ENCODE measurements at places on chromosomes 6 and 20.

GRCh38 chr6:117441824-117442264 lies 16.1 kb upstream of the ROS1 start:
- peak; percentile 88 for DNase-seq

- DNase-seq = no peak
These were observed 10.1 kb downstream of the ALDH5A1 start for GRCh38 chr6:24504649-24505586.

DNA sequence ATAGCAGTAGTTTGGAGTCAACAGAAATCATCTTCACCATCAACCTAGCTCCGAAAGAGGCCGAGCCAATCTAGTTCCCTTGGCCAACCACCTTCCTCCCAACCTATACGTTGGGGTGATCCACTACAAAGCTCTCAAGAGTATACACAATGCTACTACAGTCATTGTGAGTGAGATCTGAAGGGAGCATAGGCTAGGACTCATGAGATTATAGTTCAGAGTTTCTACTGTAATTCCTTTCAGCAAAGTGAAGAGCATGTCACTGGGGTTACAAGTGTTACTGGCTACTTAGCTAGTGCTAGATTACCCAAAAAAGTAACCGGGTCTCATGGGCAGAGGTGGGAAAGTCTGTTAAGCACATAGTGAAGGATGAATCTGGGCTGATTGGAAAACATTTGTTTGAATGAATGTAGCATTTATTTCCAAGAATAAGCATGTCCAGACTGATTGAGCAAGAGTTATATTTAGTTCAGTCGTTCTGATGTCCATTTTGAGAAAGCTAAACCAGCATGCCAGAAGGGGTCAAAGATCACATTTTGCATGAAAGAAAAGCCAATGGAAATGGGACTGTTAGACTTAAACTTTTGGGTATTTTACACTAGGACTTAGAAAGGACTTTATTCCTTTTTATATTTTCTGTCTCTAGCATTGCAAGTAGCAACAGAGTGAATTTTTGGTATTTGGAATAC lies 10.5 kb upstream of the ESR1 start:
- DNase-seq = no peak

DNA sequence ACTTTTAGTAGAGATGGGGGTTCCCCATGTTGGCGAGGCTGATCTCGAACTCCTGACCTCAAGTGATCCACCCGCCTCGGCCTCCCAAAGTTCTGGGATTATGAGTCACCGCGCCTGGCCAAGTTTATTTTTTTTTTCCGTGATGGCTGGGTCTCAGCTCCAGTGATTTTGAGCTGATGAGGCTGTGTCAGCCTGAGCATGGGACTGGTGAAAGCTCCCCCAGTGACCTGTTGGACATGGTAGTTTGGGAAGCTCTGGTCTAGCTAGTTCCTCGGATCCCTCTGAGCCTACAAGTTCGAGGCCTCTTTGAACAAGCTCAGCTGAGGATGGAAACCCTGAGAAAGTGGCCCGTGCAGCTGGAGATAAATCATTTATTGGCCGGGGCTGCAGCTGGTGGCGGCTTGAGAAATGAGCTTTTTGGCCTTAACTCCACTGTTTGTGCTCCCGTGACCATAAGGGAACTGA lies 126.8 kb downstream of the SNX5 start:
- DNase-seq = peak; percentile 84

DNA sequence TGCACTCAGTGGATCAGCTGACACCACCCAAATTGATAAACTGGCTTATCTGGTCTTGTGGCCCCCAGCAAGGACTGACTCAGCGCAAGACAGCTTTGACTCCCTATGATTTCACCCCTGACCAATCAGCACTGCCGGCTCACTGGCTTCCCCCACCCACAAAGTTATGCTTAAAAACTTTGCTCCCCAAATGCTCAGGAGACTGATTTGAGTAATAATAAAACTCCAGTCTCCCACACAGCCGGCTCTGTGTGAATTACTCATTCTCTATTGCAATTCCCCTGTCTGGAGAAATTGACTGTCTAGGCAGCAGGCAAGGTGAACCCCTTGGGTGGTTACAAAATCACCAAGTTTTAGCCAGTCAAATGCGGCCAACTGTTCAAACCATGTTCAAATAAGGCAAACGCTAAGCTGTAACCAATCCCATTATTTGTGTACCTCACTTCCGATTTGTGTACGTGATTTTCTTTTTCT lies 32.5 kb downstream of the SLC22A2 start:
- DNase-seq = peak; percentile 59

DNA sequence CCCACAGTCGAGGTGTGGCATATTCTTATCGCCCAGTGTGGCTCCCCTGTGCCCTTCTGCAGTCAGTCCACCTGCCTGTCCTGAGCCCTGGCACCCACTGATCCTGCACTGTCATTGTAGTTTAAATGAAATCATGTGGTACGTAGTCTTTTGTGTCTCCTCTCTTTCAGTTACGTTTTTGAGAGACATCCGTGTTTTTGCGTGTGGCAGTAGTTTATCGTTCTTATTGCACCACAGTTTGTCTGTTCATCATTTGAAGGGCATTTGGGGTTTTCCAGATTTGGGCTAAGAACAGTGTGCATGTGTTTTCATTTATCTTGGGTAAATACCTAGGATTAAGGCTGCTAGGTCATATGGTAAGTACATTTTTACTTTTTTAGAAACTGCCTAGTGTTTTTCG lies 49.3 kb downstream of the SPATA2 start:
- peak; percentile 89 for DNase-seq

DNA sequence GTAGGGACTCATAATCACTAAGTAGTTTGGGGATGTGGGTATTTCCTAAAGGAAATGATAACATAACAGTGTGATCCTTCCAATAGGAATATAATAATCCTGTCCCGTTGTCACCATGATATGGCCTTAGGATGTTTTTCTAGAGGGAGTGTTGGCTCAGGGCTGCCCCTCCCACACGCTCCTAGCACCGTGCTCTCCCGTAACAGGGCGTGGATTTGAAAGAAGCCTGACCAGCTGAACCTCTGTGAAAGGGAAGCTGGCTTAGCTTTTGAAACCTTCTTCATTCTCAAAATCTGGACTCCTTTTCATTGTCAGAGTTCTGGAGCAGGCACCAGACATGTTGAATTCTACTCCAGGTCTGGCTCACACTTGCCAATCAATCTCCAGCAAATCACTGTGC lies 103.4 kb upstream of the SASH1 start:
- DNase-seq = no peak

DNA sequence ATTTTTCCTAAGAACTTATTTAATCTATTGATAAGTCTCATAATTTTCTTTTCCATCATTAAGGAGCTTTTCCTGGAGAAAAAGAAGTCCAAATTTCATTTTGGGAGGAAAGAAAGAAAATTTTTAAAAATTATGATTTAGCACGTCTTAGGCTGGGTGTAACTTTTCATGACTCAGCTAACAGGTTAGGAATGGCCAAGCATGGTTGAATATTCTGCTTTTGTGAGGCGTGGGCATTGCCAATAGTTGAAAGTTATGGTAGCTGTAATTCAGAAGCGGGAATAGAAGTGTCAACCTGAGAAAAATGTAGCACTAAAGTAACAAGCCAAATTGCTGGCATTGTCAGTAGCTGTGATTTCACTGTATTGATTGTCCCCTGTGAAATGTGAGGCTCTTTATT lies 77.2 kb upstream of the ARID1B start:
- no peak for DNase-seq

- peak; percentile 51 for DNase-seq
These were observed 39.5 kb downstream of the ELOVL5 start for GRCh38 chr6:53309059-53309900.

DNA sequence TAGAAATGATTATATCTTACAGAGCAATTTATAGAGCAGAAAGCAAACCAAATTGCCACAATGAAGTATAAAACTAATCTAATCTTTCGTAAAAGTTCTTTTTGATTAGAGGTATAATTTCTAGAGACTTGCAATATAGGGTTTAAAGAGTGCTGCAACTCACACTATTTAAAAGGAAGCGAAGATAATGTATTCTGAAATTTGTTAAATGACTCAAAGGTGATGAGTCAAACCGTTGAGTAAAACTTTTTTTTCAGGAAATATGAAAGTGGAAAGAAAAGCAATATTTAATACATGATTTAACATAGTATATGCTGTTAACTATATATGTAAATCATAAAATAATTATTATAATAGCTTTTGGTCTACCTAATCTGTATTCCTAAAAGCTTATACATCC lies 133.6 kb downstream of the SYNE1 start:
- peak; percentile 18 for DNase-seq

DNA sequence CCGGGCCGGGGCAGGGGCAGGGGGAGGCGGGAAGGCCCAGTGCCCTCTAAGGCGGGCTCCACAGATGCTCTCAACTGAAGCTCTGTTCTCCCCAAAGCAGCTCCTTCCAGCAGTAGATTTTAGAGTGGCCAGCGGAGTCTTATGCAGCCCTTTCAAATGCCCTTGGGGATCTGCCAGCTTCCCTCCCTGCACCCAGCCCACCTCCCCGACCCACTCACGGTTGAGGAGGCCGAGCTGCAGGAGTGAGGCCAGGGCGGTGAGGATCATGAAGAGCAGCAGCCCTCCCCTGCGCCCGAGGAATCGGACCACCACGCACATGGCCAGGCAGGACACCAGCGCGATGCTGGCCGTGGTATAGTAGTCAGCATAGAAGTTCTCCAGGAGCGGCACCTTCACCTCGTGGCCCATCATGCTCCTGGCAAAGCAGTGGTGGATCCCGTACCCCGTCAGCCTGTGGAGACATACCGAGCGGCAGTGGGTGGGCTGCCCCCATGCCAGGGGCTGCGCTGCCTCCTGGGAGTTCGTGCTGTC lies 28.0 kb downstream of the PSMG4 start:
- DNase-seq = no peak

DNA sequence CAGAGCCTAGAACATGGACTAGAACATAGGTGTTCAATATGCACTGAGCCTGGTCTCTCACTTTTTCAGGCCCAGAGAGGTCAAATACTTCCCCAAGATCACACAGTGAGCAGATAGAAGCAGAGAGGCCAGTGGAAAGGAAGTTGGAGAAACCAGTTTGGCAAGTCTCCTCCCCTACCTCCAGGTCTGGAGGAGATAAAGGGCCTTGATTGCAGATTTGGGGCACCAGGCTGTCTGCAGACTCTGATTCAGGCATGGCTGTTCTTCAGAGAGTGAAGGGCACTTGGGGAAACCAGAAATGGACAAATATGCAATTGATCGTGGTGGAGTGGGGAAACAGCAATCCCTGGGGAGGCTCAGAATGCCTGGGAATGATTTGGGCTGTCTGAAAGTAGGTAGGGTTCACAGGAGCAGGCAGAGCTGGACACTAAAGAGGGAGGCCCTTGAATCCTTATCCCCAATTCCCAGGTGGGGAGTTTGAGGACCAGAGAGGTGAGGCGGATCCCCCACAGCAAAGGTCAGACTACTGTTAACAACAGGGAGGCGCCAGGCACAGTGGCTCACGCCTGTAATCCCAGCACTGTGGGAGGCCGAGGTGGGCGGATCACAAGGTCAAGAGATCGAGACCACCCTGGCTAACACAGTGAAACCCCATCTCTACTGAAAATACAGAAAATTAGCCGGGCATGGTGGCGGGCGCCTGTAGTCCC lies 2.3 kb downstream of the PEDS1 start:
- DNase-seq = peak; percentile 72

DNA sequence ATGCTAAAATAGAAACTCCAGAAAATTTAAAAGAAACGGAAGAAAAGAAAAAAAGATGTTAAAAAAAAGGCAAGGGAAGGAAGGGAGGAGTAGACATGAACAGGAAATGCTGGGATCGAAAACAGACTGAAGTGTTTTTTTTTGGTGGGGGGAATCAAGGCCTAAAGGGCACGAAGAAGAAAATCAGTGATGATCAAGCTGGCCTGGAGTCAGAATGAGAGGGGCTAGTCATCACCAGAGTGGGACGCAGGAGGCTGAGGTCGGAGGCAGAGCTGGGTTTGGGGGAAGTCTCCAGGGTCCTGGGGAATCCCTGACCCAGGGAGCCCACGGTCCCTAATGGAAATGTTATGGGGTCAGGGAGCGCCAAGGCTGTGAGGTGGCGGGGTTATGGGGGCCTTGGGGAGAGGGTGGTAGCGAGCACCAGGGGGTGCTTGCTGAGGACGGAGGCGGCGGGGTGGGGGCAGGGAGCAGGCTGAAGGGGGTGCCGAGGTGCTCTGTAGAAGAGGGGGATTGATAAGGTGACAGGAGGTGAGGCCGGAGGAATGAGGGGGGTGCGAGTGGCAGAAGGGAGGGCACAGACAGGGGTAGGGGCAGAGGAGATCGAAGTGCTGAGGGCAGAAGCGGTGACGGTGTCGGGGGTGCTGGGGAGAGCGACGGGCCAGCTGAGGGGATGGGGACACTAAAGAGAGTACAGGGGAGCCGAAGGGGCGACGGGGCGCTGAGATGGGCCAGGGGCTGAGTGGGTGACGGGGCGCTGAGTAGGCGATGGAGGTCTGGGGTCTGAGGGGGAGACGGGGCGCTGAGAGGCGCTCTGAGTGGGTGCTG lies 684 bp downstream of the ZNFX1 start:
- DNase-seq = no peak

DNA sequence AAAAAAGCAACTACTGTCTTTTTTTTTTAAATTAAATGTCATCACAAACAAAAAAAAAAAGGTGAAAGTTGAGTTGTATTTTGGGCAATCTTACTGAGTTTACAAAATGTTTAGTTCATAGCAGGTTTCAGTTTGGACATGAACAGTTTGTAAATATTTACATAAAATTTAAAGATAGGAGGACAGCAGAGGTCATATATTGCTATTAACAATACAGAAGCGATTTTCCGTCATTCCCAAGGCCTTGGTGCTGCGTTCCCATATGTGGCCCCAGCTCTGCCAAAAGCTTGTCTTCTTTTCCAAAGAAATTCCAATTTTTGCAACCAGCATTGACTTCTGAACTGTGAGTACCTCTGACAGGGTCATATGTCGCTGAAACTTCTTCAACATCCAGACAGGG lies 5.1 kb downstream of the BACH2 start:
- DNase-seq = no peak

DNA sequence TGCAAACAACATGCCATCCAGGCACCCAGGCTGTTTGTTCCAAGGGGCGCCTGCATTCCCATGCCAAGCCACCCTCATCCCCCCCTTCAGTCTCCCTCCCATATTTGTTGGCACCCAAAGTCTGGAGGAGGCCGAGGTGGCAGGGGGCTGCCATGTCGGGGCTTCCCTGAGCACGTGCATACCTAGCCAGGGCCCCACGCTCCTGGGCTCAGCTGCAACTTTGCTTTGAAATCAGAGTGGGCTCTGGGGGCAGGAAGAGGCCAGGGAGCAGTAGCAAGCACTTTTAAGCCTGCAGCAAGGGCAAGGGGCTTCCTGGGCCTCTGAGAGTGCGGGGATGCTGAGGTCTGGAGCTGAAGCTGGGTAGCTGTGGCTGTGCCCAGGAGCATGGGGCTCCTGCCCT lies 655.9 kb upstream of the EYS start:
- no peak for DNase-seq

DNA sequence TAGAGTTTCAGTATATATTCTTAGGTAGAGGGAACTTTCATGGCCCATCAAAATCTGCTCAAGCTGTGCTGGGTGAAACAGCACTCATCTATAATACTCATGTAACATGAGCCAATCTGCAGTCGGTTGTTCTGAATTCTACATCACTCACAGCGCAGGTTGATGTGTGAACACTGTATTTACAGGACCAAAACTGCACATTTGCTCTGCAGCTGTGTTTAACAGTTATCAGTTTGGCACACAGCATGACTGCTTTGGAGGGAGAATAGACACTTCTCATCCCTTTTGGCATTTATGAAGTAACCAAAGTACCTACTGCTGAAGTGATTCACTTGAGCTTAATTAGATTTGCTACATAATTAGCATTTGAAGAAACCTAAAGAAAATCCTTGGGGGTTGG lies 225.1 kb downstream of the BCKDHB start:
- DNase-seq = no peak

- peak; percentile 85 for DNase-seq
These were observed 34.0 kb downstream of the KIF25 start for GRCh38 chr6:168031411-168031971.

- DNase-seq = peak; percentile 28
These were observed 137.0 kb upstream of the SULF2 start for GRCh38 chr20:47922269-47922668.

GRCh38 chr20:32446301-32447100 lies 88.4 kb downstream of the ASXL1 start:
- DNase-seq = no peak

Measured in fibroblast of mammary gland (primary cell).